ENCODE measurements at places on chromosomes 6 and 20.

- DNase-seq: no peak
Measured at GRCh38 chr6:90127595-90127994, 169.0 kb downstream of the BACH2 start.

- DNase-seq: no peak
Measured at GRCh38 chr6:155221086-155221485, 42.7 kb upstream of the CLDN20 start.

GRCh38 chr20:49029203-49029602 is 16.9 kb upstream of the CSE1L start:
- no peak for DNase-seq

DNA sequence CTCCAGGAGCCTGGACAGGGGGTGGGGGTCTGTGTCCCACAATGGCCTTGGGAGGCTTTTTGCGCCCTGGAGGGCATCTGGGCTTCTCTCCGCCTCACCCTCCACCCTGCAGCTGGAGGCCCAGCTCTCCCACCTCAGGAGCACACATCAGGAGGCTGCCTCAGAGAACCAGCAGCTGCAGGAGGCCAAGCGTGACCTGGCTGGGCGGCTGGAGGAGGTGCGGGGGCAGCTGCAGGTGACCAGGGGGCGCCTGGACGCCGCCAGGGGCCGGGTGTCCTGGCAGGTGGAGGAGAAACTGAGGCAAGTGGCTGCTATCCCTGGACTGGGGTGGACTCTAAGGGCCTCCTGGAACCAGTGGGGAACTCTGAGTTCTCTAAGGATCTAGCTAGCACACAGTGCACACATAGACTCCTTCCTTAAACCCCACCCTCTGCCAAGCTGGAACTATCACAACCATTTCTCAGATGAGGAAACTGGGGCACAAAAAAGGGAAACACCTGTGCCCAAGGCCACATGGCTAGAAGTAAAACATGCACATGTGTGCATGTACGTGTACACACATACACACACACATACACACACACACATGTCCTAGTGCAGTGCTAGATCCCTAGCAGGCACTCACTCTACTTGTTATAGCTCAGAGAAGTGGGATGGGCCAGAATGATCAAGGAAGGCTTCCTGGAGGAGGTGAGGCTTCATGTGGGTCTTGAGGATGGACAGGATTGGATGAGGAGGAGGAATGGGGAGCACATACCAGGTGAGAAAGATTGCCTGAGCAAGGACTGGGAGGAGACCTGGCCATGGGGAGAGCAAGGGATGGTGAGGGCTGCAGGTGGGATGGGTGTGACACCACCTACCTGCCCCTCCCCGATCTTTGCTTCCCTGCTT is 22.9 kb downstream of the RAB44 start:
- DNase-seq: no peak

DNA sequence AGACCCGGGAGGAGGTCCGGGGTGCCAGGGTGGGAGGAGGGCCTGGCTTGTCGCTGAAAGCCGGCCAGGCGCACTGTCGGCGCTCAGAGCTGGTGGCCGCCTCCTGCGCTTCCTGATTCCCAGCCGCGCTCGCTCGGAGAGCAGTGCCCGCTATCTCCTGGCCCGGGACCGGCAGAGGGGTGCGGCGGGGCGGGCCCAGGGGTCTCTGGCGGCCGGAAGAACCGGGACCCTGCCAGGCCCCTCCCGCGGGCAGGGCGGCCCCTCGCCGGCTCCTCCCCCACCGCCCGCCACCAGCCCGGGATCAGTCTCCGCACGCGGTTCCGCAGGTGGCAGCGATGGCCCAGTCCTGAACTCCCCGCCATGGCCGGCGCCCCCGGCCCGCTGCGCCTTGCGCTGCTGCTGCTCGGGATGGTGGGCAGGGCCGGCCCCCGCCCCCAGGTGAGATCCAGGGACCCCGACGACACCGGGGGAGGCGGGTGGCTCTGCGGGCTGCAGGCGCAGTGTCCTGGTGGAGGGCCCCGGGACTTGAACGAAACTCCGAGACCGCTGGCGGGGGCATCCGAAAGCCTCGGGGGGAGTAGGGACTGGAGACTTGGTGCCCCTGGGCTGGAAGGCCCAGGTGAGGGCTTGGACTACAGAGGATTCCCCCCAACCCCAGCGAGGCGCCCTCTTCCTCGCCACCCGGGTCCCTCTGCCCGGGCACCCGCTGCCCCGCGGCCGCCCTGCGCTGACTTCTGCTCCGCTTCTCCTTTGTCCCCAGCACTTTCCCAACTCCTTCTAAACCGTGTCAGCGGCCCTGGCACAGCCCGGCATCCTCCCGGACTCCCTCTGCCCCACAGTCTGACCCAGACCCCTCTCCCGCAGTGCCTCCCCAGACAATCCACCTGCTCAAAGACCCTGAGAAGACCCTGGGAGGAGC is at the start of gene GLP1R:
TSS of gene GLP1R (plus strand) at position 301 of the 919 bp plus-strand sequence. CDS start at position 361, 60 bp downstream.
- no peak for DNase-seq

DNA sequence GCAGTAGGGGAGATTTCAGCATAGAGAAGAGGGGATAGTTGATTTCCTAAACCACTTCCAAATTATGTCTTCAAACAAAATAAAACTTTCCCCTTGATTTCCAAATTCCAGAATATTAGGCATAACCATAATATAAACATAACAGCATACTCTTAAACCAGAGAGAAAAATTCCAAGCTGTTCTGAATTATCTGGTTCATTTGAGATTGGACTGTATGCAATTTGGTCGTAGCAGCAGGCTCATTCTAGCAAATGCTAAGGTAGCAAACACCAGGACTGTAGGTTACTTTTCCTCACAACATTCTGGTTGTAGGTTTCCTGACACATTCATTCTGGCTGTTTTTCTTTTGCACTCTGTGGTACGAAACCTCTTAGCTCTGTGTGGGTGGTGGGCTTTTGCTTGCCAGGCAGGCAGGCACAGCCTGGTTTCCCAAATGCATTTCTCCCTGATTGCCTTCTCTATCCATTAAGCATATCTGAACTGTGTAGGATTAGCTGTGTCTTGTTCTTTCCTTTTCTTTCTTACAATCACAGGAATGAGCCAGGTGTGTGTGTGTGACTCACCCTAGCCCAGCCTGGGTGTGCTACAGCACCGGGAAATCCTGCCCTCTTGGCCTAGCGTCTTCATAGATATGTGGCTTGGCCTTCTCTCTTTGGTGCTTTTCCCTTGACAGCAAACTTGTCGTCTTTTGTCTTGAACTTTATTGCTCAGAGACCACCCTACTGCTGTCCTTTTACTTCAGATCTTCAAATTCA is 77.1 kb downstream of the JARID2 start:
- DNase-seq: no peak

DNA sequence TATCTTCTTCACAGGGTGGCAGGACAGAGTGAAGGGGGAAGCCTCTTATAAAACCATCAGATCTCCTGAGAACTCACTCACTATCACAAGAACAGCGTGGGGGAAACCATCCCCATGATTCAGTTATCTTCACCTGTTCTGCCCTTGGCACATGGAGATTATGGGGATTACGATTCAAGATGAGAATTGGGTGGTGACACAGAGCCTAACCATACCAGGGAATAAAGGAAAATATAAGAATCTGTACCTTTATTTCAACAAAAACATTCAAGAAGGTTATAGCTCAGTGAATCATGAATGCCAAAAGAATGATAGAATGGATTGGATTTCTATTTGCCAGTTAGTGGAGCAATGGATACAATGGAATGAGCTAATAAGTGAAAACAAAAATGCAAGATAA is 214.4 kb downstream of the PTPRK start:
- no peak for DNase-seq
